ENCODE measurements at places on chromosomes 1 and 21.

GRCh38 chr1:197392541-197392940, 124.5 kb downstream of the CRB1 start:
- no peak for DNase-seq

DNA sequence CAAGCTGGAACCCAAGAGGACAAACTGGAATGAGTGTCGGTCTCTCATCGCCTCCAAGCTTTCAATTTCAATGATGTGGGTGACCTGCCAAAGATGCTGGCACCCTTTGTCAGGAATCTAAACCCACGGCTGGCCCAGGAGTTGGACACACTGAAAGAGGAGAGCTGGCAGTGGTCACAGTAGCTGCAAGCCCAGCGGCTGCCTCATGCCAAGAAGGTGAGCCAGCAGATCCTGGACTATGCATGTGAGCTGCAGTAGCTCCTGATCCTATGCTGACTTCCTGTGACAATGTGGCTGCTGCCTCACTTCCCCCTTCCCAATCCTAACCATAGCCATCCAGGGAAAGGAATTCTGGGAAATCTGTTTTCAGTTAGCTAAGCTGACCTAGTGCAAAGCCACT, 117.0 kb upstream of the VAV3 start:
- no peak for DNase-seq

- DNase-seq = no peak
Measured at GRCh38 chr1:65758128-65758527, 34.6 kb upstream of the PDE4B start.

GRCh38 chr1:51871351-51871975, 7.1 kb downstream of the NRDC start:
- no peak for DNase-seq

Measured in AG08395 (cell line).